ENCODE measurements at places on chromosomes 4 and X. TPM values are rescaled to one million over a fixed set of nuclear protein-coding genes. Genes with fewer than 3 reads are reported as not detected.

- no peak overlapping the region for H3K4me3 ChIP-seq
- H3K27me3 ChIP-seq: no peaks in the 10 kb centered on the region
- H3K27ac ChIP-seq: no peak overlapping the region
- no peak for DNase-seq
- no peaks in the 10 kb centered on the region for H3K36me3 ChIP-seq
- H3K4me1 ChIP-seq: no peaks in the 10 kb centered on the region
Observed at GRCh38 chr4:151315212-151315886, 10.1 kb downstream of the SH3D19 start.

- no peak overlapping the region for H3K4me3 ChIP-seq
- DNase-seq: peak; percentile 19
- no peak overlapping the region for H3K27ac ChIP-seq
- no peaks in the 10 kb centered on the region for H3K27me3 ChIP-seq
Observed at GRCh38 chr4:66169341-66169740, 499.1 kb upstream of the EPHA5 start.

DNA sequence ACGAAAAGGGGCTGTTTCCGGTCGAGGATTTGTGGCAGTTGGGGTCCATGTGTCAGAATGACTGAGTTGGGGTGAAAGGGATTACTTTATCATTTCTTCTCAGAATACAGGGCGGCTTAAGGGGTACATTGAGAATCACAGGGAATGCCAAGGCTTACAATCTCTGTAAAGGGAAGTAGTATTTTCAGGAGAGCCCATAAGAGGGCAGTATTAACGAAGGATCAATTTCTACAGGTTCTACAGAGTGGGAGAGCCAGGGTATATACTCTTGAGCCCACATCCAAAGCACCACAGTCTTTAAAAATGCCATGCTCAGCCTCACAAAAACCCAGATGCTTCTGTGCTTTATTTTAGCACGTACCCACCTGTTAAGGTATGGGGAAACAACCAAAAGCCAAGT, 67.7 kb upstream of the ZXDA start:
- H3K27ac ChIP-seq: no peak overlapping the region
- no peaks in the 10 kb centered on the region for H3K36me3 ChIP-seq
- H3K4me1 ChIP-seq: no peaks in the 10 kb centered on the region
- H3K4me3 ChIP-seq: no peak overlapping the region
- no peak for DNase-seq

DNA sequence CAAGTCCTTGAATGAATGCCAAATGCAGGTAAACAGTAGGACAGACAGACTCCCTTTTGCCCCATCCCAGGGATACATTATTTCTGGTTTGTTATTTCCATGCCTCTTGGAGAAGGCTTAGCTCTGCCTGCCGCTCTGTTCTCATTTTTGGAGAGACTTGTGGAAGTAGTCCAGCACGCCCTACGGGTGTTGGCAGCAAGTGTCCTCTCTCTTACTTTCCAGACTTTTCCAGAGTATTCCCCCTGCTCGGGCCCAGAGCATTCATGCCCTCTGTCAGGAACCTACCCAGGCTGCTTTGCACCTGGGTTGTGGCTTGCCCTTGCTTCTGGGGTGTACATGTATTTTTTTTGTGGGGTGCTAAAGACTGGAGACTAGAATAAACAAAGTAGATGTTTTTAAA, 15.3 kb downstream of the SLC34A2 start:
- no peak for DNase-seq
- H3K4me3 ChIP-seq: no peak overlapping the region
- no peaks in the 10 kb centered on the region for H3K4me1 ChIP-seq
- no peaks in the 10 kb centered on the region for H3K36me3 ChIP-seq
- H3K27ac ChIP-seq: no peak overlapping the region
- H3K27me3 ChIP-seq: peaks cover 2% of the 10 kb centered on the region

DNA sequence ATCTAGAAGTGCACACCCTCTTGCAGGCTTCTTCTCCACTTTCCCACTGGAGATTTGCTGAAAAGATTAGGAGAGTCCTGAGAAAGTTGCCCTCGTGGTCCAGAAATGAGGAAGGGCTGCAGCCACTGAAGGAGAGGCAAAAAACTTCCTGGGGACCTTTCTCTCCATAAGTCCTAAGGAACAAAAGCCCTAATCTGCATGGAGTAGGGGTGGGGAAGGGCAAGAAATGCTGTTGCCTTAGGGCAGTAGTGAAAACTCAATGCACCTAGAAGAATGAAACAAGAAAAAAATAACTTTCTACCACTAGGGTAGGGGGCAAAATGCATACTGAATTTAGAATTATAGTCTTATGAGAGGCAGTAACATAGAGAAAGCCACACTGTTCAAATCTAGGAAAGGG, 1408.8 kb downstream of the PCDH19 start:
- DNase-seq: no peak
- H3K27me3 ChIP-seq: no peaks in the 10 kb centered on the region
- peaks cover 12% of the 10 kb centered on the region for H3K36me3 ChIP-seq
- H3K27ac ChIP-seq: no peak overlapping the region
- no peak overlapping the region for H3K4me3 ChIP-seq
- H3K4me1 ChIP-seq: peaks cover 2% of the 10 kb centered on the region

Gene ZAR1
- 0.49 TPM for total RNA-seq

Gene AREG
- total RNA-seq: not detected

Gene FGG
- not detected for total RNA-seq

Gene GPRIN3
- 94.3 TPM for total RNA-seq

Gene GPAT3
- total RNA-seq: not detected

All from glutamatergic neuron (in vitro differentiated cells).